NCI-H2107 (cell line): ENCODE measurements at places on chromosomes 13 and 19.

DNA sequence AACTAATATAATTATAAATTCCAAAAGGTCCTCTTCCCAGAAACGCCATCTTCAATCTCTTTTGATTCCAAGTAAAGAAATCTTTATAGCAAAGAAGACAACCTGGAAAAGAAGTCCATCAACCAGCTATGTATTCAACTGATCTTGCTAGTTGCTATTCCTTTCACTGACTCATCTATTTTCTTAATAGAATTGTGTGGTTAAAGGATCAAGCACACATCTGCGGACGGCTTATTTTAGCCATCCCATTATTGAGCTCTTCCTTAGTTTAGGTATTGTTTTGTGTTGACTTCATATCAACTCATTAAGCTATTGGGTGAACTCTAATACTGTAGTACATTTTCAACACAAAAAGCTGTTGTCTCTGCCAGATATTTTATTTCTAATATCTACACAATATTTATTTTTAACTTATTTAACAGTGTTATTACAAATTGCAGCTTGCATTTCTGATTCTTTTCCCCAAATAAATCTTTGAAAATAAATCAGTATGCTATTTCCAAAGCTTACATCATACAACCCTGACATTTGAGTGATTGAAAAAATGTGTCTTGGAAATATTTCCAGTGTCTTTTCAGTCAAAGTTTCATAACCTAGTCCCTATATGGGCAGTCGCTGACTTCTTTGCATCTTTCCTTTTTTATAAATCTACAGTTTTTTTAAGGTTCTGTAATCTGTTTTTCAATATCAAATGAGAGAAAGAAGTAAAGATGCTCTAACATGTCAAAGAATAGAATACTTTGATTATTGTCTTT, 158.8 kb upstream of the SPRY2 start:
- DNase-seq, result no peak

DNA sequence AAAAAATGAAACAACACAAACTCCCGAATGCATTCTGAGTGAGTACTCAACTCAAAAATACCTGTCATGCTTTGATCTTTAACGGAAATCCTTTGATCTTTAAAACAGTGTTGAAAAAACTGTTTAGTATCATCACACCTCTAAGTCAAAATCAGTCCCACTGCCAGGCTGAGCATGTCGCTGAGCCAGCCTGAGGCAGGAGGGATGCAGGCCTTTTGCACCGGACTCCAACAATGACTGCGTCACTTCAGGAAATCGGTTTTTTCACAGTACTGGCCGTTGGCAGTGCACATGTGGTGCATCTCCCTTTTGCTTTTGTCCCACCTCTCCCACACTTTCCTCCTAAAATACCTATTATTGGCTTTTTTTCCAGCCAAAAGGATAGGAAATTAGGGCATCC, 78.2 kb downstream of the SHISA2 start:
- no peak for DNase-seq

DNA sequence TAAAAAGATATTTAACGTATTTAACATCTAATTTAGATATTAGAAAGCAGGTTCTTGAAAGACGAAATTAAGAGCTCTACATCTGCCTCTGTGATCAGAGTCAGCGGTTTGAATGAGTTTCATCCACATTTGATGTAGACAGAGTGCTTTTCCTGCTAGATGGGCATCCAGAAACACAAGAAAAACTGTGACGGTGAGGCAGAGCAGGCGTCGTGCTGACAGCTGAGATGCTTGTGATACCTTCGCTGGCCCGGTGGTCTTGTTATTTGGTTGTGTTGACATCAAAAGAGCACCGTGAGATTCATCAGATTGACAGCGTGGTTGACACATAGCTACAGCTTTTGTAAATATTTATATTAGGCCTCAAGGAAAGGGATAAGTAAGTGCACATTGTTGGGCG, 399.1 kb downstream of the GPC5 start:
- no peak for DNase-seq

DNA sequence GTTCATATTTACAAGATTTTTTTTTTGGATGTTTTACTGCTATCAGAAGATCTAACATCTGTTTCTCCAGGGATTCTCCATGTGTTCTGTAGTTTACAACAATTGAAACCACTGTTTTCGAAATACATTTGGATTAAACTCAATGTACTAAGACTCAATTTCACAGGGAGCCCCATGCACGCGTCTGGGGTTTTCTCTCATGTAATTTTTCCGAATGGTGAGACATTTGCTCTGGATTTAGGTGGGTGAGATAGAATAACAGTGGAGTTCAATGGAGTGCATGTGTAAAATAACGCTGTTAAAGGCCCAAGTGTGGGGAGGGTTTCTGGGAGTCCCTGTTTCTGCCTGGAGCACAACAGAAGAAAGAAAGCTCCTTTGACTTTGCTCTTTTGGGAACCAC, 330.3 kb downstream of the TSHZ3 start:
- no peak for DNase-seq

DNA sequence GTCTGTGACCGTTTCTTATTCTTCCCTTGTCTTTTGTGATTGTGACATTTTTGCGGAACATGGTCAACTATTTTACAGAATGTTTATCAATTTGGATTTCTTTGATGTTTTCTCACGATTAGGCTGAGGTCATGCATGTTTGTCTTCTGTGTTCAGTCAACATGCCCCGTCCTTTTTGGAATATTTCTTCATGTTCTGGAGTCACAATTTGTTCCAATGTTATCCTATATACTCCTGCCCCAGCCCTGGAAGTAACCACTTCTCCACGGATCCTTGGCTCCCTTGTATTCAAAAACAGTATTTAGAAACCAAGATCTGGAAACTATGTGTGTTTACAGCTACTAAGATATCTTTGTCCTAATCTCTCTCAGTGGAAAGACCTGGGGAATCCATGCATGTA, 9.6 kb downstream of the CARD8 start:
- no peak for DNase-seq

- DNase-seq, result no peak
Observed at GRCh38 chr19:29524912-29525831, 622 bp upstream of the VSTM2B start.

DNA sequence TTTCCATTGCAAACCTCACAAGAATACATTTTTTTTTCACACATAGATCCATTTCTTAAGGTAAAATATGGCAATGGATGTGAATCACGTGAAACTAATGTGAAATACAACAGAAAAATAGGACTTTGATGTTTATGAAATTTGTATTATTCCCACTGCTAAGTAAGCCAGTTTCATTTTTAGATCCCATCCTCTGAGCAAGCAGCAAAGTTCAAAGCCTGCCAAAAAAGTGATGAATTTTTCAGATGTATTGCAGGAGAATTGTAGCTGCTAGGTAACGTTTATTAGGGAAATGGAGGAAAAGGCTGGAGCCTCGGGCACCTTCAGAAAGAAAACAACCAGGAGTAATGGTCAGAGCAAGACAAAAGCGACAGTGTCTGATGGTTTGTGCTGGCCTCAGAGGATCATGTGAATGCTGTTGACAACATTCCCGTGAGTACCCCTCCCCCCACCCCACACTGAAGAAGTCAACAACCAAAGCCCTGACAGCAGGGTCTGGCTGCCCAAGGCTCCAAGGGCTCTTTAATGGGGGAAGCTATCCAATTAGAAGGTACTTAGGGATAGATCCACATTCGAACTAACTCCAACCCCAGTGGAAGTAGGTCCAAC, 95.5 kb downstream of the OXGR1 start:
- DNase-seq, result no peak

GRCh38 chr19:58086825-58087710, 11.0 kb downstream of the ZSCAN18 start:
- DNase-seq, result no peak

GRCh38 chr19:17090583-17090982, 15.0 kb downstream of the MYO9B start:
- no peak for DNase-seq

- DNase-seq, result no peak
Observed at GRCh38 chr19:10113964-10114650, 2.6 kb downstream of the P2RY11 start.

DNA sequence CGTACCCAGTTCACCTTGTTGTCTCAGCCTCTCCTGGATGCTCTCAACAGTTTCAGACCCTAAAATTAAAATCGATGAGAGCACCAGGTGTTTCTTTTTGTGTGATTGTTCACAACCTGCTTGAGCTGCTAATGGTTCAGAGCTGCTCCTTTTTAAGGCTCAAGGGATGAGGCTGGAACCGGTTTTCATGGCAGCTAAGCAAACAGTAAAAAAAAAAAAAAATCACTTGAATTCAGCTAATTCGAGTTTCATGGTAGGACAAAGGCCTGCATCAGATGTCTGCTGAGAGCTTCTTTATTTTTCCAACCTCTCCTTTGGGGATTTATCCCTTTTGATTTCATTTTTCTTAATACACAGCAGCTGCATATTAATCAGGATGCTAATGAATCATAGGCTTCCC, 6.5 kb downstream of the SYCE2 start:
- DNase-seq, result peak; percentile 82

- no peak for DNase-seq
Observed at GRCh38 chr19:30094756-30095140, 152.7 kb downstream of the URI1 start.

- no peak for DNase-seq
Observed at GRCh38 chr19:38852231-38853044, 2.7 kb upstream of the HNRNPL start.

- DNase-seq, result no peak
Observed at GRCh38 chr19:35736913-35737886, 5.1 kb downstream of the IGFLR1 start.

- DNase-seq, result no peak
Observed at GRCh38 chr13:88744289-88744688, 1073.1 kb downstream of the SLITRK5 start.

- no peak for DNase-seq
Observed at GRCh38 chr13:25847635-25848626, 203.9 kb downstream of the SHISA2 start.

GRCh38 chr13:27007166-27007565, 164.4 kb downstream of the USP12 start:
- peak; percentile 55 for DNase-seq

DNA sequence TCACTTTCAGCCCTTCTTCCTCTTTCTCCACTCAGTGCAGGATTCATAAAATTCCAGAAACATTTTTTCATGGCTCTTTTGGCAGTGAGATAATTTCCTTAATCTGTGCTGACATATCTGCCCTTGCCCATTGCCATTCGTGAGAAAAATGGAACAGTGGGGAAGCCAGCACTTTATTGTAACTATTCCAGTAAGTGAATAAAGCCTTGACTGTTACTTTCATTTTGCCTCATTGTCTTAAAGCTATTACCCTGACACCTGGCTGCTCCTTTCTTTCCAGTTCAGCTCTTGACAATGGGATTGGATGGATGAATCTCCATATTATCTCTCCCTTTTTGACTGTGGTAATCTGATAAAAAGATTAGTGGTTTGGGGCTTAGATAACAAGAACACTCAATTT, 1068.1 kb upstream of the PCDH20 start:
- no peak for DNase-seq

- no peak for DNase-seq
Observed at GRCh38 chr13:44181931-44182330, 191.7 kb upstream of the SERP2 start.

DNA sequence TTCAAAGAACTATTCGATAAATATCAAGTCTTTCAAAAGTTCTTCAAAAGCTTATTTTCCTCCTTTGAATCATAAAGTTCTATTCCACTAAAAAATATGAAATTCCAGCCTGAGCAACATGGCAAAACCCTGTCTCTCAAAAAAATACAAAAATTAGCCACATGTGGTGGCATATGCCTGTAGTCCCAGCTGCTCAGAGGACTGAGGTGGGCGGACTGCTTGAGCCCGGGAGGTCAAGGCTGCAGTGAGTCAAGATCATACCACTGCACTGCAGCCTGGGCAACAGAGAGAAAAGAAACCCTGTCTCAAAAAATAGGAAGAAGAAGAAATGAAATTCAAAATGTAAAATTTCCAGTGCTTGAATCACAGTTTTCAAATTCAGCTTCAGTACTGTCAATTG, 24.6 kb downstream of the CAB39L start:
- no peak for DNase-seq

- no peak for DNase-seq
Observed at GRCh38 chr13:27018344-27018861, 153.2 kb downstream of the USP12 start.

DNA sequence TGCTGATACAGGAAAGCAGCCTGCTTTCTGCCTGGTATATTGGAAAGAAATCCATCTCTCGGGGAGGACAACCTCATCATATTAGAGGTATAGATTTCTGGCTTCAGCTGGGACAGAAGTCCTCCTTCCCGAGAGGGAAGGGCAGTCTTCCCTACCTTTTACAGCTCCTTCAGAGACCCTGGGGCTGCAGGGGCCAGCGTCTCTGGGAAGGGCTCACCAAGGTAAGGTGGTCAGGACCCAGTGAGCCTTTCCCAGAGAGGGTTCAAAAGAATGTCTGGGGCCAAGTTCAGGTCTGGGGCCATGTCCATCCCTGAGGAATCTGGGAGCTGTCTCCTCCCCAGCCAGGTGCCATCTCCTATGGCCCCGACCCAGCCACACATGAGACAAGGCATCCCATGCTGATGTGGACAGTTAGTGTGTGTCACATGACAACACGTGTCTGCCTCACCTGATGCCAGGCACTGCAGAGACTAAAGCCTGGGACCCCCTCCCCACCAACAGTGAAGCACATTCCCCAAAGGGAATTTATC, 136.4 kb downstream of the URI1 start:
- no peak for DNase-seq

DNA sequence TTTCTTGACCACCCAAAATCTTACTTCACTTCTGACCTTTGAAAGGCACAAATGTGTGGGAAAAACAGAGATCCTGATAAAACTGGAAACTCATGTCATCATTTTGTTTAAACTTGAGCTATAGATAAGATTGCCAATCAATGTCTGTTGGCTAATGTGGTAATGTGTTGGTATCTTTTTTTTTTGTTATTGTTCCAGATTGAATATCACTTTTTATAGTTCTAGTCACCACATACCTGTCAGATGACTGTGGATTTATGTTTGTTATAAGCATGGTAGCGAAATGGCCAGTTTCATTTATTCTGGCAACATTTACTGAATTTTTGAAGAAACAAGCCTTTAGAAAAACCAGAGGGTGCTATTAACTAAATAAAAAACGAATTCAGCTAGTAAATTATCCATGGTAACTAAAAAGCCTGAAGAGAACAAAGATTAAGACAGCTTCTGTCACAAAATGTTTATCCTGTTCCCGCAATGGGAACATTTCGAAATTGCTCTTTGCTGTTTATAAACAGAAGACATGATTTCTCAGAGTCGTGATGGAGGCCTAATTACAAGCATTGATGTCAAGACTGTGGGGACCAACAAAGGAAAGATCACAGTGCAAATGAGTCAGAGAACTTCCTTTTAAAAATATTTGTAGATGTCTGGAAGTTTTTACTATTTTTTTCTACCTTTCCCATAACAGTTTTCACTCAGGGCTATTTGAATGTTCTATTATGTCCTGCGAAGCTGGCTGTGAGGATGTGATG, 82.9 kb upstream of the POSTN start:
- DNase-seq, result no peak

- DNase-seq, result no peak
Observed at GRCh38 chr13:35600137-35600536, 123.6 kb upstream of the MAB21L1 start.

- DNase-seq, result no peak
Observed at GRCh38 chr13:21240586-21240985, 64.1 kb downstream of the MRPL57 start.

- DNase-seq, result no peak
Observed at GRCh38 chr19:16232127-16232526, 34.4 kb downstream of the AP1M1 start.
